ENCODE measurements at places on chromosomes 1 and 21.

DNA sequence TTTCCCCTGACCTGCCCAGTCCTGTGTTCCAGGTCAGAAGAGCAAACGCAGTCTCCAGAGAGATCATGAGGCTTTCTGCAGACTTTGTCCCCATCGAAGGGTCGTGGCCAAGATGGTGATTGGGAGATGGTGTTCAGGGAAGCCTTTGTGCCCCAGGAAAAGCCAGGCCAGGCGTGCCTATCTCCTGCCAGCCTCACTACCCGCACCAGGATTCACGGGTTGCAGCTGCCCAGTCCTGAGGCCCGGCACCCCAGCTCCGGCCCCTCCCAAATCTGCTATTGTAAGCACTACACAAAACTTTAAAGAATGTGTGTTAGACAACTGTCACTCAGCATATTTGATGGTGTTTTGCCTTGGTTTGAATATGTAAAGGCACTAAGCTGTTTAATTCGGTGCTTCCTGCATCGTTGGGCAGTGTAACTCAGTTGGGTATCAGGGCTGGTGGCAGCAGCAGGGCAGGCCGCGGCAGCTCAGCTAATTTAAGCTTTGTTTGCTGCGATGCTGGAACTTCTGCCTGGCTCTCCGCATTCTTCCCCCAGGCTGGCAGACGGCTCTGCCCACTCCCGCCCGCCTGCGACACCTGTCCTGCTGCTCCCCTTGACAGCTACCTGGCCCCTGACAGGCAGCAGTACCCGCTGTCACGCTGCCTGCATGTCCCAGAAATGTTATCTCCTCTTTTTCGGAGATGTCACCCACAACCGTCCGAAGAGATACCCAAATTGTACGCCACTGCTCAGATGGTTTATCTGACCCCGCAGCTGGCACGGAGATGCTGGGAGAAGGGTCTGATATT lies 209.0 kb upstream of the VAMP3 start:
- no peak for DNase-seq

DNA sequence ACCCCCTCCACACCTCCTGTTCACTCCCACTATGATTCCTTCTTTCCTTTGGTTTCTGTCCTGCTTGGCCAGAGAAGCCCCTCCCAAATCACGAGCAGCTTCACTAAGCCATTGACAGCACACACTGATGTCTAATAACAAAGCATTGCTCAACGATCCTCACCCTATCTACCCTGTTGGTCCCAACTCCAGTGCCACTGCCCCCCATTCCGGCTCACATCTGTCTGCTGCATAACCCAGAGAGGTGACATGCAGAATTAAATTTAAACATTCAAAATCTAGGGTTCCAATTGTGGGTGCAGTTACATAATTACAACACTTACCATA lies 236.9 kb downstream of the TTLL7 start:
- DNase-seq, result no peak

GRCh38 chr1:27627061-27627460 lies 7.9 kb downstream of the FGR start:
- no peak for DNase-seq

GRCh38 chr1:925561-926421 lies 2.1 kb downstream of the SAMD11 start:
- DNase-seq, result no peak

DNA sequence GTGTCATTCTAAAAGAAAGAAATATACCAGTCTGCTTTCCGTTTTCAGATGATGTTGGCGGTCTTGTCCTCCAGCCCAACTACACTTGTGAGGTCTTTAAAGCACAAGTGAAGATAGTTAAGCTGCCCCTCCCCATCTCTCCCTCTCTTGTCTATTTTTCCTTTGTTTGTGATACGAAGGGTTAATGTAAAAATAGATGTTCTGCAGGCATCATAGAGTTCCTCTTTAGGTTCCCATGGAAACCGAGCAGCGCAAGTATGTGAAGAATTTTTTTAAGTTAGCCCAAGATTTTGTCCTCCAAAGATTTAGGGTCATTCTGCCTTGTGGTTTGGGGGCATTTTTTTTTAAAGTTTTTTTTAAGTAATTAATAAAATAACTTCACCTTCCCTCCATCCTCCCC lies 232.4 kb upstream of the AJAP1 start:
- no peak for DNase-seq

- DNase-seq, result no peak
Observed at GRCh38 chr1:36345353-36345752, 21.9 kb upstream of the EVA1B start.

DNA sequence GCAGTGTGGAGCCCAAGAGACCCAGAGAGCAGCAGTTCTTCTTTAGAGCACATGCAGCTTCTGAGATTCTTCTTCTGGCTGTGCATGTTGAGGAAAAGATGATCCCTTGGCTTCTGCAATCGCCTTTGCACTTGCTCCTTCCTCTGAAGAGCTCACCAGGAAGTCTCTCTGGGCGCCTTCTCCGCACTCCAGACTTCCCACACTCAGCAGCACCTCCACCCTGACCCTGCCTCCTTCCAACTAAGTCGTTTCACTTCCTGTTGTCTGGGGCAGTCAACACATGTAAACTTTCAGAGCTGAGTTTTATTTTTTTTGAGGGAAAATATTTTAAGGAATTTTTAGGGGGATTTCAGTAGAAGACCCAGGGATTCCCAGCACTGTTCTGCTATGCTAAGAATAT lies 73.4 kb upstream of the F3 start:
- DNase-seq, result no peak

DNA sequence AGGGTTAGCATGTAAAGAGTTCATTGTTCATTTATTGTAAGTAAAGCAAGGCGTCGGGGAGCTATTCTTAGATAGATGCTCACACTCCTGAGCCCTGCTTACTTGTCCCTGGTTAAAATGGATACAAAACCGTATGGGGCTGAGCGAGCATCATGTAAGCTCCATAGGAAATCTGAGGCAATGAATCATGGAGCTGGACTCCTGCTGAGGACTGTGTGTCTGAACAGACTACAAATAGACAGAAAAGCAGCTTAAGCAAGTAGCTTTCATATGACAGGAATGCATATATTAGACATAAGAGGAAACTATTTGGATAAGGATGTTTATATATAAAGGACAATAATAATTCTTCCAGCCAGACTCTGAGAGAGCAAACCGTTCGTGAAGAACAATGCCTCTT lies 604.9 kb upstream of the PTBP2 start:
- no peak for DNase-seq

Measured in hypothalamus (tissue), 51 donors.